ENCODE measurements at places on chromosomes 11 and 22.

GRCh38 chr11:70556884-70557741 is 158.8 kb downstream of the CTTN start:
- DNase-seq, result no peak

GRCh38 chr11:18324381-18324780 is 2.0 kb downstream of the GTF2H1 start:
- DNase-seq, result no peak

DNA sequence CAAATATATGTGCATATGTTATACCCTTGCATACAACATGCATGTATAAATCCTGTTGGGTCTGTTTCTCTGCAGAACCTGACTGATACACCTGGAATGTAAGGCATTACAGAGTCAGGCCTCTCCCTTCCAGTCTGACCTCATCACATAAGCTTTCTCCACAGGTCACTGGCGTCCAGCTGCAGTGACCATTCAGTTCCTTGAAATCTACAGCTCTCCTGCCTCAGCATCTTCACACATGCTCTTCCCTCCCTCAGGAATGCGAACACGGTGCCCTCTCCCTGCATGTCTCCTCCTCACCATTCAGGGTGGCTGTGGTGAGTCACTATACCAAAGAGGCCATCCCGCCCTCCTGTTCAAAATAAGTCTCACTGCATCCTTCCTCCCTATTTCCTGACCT is 657.8 kb upstream of the B3GAT1 start:
- peak; percentile 22 for DNase-seq

DNA sequence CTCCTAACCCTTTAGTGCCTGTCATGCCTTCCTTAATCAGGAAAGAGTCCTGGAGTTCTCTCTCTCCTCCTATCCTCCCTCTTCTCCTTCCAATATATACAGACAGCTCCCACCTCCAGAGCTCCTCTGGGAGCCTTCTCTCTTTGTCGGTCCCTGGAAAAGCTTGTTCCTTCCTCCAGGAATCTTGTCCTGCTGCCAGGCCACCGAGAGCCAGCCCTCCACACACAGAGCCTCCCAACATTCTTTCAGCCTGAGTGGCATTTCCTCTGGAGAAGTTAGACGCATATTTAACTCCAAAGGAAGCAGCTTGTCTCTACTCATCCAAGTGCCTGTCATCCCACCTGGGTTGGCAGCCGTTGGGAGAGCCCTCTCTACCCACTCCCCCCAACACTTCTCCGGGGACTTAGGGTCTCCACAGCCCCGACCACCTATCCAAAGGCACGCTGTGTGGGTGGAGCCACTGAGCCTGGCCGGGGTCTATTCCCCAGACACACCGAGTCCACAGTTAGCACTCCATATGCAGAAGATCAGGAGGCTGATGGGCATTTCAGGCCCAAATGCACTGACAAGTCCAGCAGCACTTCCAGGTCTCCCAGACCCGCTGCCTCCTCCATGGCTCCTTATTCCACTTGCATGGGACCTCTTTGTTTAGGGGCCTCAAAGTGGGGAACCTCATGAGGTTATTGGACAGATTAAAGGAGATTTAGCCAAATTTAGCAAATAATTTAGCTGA is 31.1 kb downstream of the DKK3 start:
- DNase-seq, result no peak

GRCh38 chr11:28505232-28505631 is 397.0 kb downstream of the METTL15 start:
- no peak for DNase-seq

DNA sequence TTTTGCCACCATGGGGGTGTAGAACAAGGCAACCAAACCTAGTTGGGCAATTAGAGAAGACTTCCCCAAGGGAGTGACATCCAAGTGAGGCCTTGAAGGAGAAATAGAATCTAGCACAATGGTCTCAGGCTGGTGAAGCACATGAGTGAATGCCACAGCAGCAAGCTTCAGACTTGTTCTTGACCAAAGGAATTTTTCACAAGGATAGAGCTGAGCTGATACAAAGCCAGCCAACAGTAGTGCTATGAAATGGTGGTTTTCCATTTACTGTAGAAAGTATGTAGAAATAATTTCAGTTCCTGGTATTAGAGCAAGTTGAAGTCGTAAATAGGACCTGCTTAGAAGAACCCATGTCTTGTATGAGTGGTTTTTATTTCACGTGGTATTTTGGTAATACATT is 148.3 kb upstream of the RASSF10 start:
- no peak for DNase-seq

GRCh38 chr11:201966-202365 is 5.2 kb downstream of the BET1L start:
- no peak for DNase-seq

GRCh38 chr11:35029979-35030682 is 108.8 kb upstream of the CD44 start:
- no peak for DNase-seq

DNA sequence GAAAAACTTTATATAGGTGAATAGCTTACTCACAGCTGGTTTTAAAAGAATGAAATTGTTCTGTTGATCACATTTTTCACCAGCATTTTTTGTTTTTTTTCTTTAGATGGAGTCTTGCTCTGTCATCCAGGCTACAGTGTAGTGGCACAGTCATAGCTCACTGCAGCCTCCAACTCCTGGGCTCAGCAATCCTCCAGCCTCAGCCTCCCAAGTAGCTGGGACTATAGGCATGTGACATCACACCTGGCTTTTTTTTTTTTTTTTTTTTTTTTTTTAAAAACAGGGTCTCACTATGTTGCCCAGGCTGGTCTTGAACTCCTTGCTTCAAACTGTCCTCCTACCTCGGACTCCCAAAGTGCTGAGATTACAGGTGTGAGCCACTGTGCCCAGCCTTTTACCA is 3.6 kb downstream of the PACS1 start:
- no peak for DNase-seq

DNA sequence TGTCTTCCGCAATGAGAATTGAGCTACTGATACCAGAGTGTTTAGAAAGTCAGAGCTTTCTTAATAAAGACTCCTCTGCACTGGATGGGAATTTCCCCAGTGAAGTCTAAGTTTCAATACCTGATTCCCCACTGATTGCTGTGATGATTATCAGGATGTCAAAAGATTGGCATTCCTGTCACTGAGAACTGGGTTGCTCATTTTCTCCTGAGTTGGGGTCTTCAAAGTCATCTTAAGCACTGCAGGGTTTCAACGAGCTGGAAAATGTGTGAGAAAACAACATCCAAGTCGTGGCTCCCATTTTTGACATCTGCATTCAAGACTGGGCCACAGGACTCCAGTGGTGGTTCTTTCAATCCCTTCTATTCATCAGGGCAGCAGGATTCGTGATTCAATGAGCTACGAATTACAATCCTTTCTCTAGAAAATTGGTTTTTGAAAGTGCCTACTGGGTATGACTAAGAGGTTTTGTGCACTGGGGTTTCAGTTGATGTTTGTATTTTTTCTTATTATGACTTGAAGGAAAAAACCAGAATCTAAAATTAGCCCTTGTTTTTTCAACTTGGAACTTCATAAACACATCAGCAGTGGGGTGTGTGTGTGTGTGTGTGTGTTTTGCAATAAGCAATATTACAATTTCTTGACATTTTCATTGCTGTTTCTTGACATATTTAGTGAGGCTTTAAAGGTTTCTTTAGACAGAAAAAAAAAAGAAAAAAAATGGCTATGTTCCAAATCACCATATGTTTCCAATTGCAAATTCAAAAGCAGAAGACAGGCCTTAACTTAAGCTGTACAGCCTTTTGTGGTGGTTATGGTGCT is 233.0 kb downstream of the FAM76B start:
- no peak for DNase-seq

GRCh38 chr11:132424433-132424832 is 1054.0 kb downstream of the NTM start:
- no peak for DNase-seq

- no peak for DNase-seq
Measured at GRCh38 chr11:101441747-101442146, 142.1 kb downstream of the TRPC6 start.

GRCh38 chr22:23718371-23719165 is 27.8 kb downstream of the RGL4 start:
- DNase-seq, result peak; percentile 41

DNA sequence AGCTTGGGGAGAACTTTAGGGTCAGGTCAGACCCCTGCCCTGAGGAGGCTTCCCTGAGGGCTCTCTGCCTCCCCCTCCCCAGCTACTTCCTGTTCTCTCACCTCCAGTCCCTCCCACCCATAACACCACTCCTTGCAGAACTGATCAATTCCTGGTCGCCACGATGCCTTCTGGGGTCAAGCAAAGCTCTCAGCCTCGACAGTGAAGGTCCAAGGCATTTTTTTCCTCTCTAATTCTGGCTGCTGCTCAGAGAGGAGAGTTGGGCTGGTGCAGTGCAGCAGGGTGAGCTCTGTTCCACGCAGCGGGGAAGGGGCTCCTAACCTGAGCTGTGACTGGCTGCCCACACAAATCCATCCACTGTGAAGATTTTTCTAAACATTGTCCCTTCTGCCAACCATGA is 628.4 kb downstream of the BRD1 start:
- no peak for DNase-seq

DNA sequence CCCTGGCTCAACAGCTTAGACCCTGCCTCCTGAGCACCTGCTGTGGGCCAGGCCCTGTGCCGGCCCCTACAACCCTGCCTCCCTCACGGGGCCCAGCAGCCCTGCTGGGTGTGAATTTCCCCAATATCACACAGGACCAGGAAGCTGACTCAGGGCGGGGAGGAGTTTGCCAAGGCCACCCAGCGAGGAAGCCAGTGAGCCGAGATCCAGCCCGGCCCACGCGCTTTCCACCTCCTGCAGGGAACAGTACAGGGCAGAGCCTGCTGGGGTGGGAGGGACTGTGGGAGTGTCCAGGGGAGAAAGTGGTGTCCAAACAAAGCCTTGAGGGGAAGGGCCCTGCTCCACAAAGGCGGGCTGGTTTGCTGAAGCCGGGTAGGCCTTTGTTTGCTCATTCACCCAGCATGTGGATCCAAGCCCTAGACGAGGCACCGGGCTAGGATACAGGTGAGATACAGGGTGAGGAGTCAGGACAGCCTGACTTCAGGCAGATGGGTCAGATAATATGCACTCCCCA is 26.8 kb downstream of the RPL3 start:
- DNase-seq, result peak; percentile 77

DNA sequence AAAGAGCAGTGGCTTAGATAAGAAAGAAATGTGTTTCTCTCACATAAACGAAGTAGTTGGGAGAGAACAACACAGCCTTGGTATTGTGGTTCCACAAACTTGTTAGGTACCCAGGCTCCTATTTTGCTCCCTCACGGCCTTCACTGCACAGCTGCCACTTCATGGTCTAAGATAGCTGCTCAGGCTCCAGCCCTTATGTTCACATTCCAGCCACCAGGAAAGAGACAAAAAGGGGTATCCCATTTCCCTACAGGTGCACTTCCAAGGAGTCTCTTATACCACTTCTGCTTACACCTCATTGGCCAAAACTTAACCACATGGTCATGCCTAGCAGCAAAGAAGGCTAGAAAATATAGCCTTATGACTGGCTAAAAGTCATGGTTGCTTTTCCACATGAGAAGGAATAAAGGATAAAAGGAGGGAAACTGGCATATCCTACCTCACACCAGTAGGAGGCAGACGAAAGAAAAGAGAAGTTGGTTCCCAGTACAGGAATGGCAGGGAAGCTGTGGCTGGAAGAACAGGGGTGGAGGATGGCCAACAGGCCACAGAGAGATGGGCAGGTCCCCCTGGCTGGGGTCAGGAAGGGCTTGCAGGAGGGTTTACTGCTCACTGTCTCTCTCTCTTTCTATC is 5.4 kb upstream of the HDHD5 start:
- DNase-seq, result no peak

DNA sequence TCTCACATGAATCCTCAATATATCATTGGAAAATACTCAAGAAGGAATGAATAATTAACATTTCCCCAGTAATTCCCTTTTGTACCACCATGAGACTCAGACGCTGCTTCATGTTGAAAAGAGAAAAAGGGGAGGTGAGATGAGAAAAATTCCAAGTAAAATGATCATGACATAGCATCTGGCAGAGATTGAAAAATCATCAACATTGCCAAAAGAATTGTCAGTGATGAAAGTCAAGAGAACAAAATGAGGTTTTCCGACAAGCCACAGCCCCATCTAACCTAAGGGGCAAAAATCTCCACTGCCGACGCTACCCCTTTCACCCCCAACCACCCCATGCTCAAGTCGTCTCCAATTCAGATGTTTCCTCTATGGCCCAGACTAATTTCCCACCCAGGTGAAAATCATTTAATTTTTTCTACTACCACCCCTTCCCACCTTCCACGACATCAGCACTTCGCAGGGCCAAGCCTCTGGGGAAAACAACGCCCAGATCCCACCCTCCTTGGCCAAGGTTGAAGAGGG is 1.2 kb downstream of the RAB6A start:
- no peak for DNase-seq

GRCh38 chr11:78290293-78291176 is 101.8 kb downstream of the USP35 start:
- DNase-seq, result peak; percentile 89

- DNase-seq, result no peak
Measured at GRCh38 chr22:20424932-20425565, 12.6 kb downstream of the SCARF2 start.

GRCh38 chr11:2513441-2513840 is 68.6 kb downstream of the KCNQ1 start:
- no peak for DNase-seq

GRCh38 chr11:78460471-78460870 is 42.9 kb upstream of the GAB2 start:
- no peak for DNase-seq

Measured in epithelial cell of proximal tubule (primary cell).